Cerebellar nuclear complex (tissue), 1 donor: ENCODE measurements at places on chromosomes 2 and 18.

- DNase-seq: no peak
These were observed 103.6 kb downstream of the TMX3 start for GRCh38 chr18:68611311-68611710.

DNA sequence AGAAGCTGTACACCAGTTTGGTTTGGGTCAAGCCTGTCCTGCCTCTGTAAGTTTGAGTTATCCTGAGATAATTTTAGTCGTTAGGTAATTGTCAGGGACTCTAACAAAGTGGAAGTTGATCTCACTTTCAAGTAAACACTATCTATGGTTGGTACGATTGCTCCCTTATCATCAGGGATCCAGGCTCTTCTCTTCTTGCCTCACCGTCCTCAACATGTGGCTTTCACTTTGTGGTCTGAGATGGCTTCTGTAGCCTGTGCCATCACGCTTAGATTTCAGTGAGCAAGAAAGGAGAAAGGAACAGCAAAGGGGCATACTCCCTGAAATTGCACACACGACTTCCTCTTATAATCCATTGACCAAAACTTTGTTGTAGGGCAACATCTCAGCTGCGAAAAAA lies 115.6 kb downstream of the CTAGE1 start:
- DNase-seq: no peak

GRCh38 chr2:16026816-16027501 lies 86.6 kb downstream of the MYCN start:
- no peak for DNase-seq

DNA sequence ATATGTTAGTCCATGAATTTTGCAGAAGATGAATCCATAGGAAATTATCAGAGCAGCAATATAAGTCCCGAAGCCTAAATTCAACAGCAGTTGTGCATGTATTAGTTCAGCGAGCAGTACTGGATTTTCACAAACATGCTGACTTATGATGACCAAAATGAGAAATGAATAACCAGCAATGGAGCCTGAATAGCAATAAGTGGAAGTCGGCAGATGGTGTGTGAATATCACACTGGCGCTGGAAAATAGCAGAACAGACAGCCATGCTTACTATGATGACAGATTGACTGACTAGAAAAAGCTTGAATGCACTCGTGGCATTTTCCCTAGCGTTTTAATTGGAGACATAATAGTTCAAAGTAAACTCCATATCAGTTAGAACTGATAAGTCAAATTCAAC lies 1114.5 kb downstream of the DSC3 start:
- DNase-seq: no peak

DNA sequence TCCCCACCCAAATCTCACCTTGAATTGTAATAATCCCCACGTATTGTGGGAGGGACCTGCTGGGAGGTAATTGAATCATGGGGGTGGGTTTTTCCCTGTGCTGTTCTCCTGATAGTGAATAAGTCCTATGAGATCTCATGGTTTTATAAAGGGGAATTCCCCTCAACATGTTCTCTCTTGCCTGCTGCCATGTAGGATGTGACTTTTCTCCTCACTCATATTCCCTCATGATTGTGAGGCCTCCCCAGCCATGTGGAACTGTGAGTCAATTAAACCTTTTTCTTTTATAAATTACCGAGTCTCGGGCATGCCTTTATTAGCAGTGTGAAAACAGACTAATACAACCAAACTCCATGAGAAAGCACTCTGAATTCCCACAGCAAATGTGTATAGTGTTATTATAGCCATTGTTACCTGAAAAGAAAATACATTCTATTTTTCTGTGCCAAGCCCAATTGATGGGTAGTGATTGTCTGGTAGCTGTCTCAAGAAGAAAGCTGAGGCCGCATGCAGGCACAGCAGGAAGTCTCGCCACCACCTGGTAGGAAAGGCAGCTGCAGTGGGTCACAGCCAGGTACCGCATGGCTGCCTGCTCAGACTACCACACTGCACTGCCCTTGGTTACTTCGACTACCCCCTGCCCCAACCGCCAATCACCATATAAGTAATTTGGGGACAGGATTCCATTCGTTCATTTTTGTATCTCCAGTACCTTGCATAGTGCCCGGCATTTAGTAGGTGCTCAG lies 10.3 kb upstream of the ZBTB7C start:
- no peak for DNase-seq

DNA sequence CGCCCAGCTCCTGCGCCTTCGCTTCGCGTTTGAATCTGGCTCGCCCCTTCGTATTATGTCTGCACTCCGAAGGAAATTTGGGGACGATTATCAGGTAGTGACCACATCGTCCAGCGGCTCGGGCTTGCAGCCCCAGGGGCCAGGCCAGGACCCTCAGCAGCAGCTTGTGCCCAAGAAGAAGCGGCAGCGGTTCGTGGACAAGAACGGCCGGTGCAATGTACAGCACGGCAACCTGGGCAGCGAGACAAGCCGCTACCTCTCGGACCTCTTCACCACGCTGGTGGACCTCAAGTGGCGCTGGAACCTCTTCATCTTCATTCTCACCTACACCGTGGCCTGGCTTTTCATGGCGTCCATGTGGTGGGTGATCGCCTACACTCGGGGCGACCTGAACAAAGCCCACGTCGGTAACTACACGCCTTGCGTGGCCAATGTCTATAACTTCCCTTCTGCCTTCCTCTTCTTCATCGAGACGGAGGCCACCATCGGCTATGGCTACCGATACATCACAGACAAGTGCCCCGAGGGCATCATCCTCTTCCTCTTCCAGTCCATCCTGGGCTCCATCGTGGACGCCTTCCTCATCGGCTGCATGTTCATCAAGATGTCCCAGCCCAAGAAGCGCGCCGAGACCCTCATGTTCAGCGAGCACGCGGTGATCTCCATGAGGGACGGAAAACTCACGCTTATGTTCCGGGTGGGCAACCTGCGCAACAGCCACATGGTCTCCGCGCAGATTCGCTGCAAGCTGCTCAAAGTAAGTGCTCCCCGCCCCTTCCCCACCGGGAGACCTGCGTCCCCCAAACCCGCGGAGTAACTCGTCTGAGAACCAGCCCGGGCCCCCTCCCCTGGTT lies 453 bp downstream of the KCNJ3 start:
- DNase-seq: peak; percentile 23

- no peak for DNase-seq
These were observed 77.8 kb upstream of the SETBP1 start for GRCh38 chr18:44602845-44603244.

- DNase-seq: no peak
These were observed 59.0 kb downstream of the ANKRD44 start for GRCh38 chr2:197251576-197251975.

DNA sequence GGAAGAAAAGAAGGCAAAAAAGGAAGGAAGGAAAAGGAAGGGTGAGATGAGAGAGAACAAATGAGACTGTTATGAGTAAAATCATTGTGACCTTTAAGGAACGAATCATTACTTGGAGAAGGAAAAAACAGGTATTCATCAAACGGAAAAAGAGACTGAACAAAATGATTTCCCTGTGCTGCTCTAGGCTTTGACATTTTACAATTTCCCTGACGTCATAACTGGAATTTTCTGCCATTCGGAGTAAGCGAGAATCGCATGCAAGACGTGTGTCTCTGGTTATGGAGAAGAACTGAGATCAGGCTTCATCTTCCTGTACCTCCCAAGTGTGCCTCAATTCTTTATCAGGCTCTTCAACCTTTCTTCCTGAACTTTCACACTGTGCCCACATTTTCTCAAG lies 534.7 kb upstream of the KLHL29 start:
- no peak for DNase-seq

DNA sequence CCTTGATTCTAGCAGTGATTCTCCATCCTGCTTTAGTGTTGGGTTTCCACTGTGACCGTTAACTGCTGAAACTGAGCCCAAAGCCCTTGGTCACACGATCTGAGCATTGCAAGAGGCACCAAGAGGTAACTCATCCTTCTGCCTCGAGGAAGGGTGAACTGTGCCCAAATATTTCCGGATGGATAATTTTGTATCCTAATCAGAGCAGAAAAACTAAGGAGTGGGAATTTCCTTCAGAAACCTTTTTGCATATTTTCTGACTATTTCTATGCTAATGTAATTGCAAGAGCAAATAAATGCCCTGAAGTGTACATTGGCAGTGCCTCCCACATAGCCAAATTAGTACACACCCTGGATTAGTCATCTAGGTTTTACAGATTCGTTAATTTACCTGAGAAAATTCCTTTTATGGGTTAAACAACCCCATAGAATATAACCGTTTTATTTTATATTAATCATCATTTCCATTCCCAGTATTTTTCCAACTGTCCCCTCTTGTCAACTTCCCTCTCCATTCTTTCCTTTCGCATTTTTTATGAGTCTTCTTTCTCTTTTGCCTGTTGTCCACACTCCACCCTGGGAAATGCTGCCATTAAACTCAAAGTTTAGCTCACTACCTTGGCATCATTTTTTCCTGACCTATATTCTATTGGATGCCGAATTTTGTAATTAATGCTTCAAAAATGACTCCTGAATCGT lies 31.7 kb upstream of the COBLL1 start:
- DNase-seq: no peak
